ENCODE measurements at places on chromosomes 1 and 21.

GRCh38 chr1:43653339-43653738 lies 3.4 kb downstream of the KDM4A start:
- no peak for DNase-seq

DNA sequence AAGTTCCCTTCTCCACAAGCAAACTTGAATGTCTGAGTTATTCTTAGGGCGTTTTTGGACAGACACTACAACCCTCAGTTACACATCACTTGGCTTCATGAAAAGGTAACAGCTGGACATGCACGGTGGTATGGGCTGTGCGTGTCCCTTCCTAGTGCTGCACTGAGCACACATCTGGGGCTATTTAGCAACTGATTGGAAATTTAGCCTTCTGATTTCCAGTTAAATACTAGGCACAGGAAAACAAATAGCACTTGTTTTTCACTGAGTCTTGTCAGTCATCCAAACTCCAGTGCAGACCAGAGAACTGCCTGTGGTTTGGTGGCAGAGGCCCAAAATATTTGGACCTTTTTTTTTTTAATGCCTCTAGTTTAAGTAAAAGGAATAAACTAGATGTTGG lies 134.7 kb downstream of the TGFBR3 start:
- DNase-seq: no peak

DNA sequence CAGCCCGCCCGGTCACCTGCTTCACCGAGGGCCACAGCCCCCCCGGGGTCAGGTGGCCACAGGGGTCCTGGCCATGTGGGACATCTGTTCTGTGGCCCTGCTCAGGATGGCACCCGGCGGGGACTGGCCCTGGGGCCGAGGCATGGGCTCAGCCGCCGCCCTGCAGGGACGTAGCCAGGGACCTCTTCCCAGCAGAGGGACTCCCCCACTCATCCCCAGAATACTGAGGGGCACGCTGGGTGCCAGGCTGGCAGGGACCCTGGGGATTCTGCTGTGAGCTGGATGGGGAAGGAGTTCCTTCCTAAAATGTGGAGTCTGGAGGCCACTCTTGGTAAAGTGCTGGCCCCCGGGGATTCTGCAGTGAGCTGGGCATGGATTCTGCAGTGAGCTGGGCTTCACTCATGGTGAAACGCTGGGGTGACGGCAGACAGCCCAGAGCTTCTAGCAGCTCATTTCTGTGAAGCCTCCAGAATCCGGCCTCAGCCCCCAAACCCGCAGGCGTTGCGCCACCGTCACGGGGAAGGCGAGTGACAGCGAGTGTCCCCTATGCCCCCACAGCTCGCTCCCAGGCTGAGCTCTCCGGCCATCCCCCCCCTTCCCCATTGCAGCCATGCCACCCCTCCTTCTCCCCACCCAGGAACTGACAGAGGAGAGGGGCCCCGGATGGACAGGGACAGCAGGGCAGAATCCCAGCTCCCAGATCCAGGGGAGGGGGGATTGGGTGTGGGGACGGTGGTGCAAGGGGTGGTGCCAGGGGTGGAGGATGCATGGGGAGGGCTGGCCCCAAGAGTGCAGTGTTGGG lies 1.4 kb downstream of the ITGB2 start:
- no peak for DNase-seq

DNA sequence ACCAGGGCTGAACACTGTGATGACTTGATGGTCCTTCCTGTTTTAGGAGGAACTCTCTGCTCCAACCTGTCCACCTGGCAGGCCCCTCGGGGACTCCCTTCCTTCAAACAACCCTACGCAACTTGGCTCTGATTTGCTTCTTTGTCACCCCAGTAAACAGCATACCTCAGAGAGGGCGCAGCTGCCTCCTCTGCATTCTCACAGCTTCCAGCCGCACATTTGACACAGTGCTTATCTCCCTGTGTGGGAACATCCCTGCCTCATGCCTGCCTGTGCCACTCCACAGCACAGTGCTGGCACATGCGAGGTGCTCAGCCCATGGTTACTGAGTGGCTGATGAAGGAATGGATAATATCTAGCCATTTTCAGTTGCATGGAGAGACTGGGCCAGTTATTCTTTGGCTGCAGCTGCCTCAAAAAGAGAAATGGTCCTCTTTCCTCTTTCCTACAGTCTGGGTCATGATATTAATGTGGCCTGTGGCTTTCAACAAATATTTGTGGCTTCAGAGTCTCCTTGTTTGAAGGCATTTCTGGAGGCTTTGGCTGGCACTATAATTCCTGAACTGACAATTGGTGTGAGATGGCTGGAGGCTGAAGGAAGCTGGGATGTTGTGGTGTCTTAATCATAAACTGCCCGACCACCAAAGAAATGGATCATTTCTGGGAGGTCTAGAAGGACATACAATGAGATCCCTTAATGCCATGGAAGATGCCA lies 77.9 kb downstream of the TENT5C start:
- no peak for DNase-seq

Measured in stimulated activated CD4-positive, alpha-beta T cell treated with anti-CD3 and anti-CD28 coated beads, Interleukin-1b, Interleukin-23, amount 100 ng/mL, for 4 hours (primary cell).